Effector memory CD4-positive, alpha-beta T cell (primary cell): ENCODE measurements at places on chromosomes 6 and 20.

DNA sequence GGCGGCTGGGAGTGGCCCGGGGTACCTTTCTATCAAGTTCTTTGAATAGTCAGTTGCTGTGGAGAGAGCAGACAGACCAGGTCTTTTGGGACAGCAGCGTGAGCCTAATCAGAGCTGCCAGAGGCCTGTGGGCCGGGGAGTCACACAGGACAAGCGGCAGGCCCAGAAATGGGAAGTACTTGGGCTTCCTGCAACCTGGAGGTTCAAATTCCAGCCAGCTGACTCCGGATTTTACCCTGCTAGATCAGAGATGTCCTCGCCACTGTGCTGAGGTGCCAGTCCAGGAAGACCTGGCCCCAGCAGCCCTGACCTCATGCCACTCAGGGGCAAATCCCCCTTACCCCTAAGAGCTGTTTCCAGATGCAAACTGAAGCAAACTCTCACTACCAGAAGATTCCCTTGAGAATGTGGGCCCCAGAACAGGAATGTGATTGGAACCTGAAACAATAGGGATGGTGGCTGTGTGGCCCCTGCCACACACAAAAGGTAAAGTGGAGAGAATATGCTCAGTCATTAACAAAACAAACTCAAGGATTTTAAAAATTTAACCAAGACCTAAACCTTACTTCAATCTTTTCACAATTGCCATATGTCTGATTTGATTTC lies 9.7 kb downstream of the BEND3 start:
- DNase-seq = no peak

DNA sequence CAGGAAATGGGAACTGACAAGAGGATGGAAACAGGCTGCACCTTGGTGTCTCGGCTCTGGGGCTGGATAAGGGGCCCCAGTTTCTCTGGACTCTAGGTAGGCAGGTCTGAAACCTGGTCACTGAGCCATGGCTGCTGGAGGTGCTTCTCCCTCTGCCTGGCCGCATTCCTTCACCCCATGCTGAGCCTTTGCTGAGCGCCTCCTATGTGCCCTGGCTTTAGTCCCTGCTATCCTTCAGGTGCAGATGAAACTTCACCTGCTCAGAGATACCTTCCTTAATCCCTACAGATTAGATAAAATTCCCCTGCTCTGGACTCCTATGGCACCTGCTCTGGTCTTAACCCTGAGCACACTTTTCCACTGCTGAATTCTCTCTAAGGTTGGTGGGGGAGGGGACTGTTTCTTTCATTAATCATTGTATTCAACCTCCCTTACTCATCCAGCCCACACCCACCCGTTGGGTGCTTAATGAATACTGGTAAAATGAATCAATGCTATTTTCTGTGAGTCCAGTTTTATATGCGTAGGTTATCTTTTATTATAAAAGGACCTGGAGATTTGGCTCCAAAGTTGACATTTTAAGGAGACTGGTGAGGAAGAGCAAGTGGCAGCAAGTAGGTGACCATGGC lies 19.3 kb downstream of the MYLK4 start:
- no peak for DNase-seq

DNA sequence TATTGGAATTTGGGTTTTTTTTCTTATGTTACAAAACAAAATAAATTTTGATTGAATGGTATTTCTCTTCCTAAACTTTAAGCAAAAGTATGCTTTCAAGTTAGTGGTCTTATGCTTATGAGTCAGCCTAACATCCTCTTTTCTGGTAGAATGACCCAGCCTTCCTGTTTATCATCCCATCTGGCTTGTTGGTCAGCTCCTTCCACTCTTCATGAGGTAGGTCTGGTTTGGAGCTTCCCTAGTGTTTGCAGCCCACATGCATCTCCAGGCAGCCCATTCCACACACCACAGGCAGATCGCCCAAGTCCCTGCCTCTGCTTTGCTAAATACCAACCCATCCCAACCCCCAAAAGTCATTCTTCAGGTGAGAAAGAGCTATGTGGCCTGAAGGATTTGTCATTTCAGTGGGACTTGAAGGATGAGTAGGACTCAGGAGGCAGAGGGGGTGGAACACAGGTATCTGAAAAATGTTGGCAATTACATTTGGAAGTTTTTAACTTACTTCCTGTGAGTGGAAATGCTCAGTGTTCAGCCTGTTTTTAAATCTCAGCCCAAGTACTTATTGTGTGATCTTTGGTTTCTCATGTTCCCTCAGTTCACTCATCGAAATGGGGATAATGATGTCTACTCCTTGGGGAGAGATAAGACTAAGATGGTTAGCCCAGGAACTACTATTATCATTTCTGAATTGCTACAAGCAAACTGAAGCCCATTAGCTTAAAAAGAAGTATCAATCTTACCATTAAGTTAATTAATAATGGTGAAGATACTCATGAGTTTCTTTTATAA lies 294.0 kb downstream of the ADGB start:
- no peak for DNase-seq

GRCh38 chr20:52402950-52403349 lies 211.4 kb upstream of the ZFP64 start:
- DNase-seq = no peak

GRCh38 chr6:62614442-62614841 lies 328.4 kb upstream of the KHDRBS2 start:
- no peak for DNase-seq

GRCh38 chr6:1850840-1851157 lies 241.1 kb downstream of the FOXC1 start:
- DNase-seq = no peak

- no peak for DNase-seq
Measured at GRCh38 chr20:5746064-5746463, 4.1 kb upstream of the SHLD1 start.

DNA sequence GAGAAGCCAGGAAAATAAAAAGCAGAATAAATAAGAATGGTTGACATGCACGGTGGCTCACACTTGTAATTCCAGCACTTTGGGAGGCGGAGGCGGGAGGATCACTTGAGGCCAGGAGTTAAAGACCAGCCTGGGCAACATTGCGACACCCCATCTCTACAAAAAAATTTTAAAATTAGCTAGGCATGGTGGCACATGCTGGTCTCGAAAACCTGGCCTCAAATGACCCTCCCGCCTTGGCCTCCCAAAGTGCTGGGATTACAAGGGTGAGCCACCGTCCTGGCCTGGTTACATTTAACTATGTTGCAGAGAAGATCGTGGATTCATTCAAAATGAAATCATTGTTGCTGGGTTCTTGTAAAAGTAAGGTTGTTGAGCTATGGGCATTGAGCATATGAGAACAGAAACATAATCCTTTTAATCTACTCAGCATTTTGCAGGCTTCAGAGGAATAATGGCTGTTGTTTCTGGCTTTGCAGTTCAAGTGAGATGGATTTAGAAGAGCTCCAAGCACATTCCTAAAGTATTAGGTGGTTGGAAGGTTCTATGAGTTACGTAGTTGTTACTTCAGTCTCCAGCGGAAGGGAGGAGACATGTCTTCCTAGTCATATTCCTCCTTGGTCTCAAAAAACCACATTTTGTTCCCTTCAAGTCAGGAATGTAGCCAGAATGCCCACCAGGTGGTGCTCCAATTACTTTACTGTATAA lies 45.6 kb upstream of the RAB23 start:
- peak; percentile 15 for DNase-seq

GRCh38 chr6:46276576-46277142 lies 105.9 kb upstream of the ENPP5 start:
- no peak for DNase-seq

DNA sequence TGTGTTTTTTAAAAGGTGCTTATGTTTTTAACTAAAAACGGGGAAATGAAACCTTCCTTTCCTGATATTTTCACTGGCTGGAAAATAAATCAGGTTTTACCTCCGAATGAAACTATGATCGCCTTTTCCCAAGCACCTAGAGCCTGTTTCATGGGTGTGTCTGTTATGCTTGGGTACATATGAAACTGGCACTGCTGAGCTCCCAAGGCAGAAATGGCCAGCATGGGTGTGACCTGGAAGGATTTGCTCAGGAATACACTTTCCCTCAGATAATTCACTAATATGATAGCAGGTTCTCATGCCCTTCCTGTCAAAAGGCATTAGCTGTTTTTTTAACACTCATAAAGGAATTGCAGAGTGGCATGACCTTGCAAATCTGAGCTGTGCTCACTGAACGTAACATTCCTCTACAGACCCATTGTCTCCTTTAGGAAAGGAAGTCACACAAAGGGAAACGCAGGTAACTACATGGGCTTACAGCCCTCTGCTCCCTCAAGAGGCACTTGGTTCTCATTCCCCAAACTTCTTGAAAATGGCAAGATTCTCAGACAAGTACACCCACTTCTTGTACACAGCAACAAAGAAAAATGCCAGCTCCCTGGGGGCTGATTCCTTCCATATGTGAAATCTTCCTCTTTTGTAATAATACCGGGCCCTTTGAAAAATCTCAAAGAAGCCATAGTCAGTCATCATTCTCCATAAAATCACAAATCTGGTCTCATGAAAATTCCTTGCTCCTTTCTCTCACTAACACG lies 72.7 kb downstream of the METTL24 start:
- DNase-seq = no peak

DNA sequence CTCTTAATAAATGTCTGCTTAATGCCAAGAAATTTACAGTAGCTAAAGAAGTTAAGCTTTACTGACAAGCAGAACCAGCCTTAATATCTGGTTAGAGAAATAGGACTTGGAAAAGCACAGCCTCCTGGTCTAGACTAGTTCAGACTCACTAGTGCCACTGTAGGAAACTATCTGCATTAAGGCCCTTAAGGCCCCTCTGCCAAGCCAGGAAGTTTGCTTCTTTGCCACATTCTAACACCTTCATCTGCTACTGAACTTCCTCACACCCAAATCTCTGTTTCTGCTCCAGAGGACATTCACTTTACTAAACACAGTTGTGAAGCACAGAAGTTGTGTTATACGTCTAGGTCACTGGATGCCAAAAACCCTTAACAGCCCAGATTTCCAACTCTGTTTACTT lies 302.8 kb downstream of the BTBD9 start:
- no peak for DNase-seq

DNA sequence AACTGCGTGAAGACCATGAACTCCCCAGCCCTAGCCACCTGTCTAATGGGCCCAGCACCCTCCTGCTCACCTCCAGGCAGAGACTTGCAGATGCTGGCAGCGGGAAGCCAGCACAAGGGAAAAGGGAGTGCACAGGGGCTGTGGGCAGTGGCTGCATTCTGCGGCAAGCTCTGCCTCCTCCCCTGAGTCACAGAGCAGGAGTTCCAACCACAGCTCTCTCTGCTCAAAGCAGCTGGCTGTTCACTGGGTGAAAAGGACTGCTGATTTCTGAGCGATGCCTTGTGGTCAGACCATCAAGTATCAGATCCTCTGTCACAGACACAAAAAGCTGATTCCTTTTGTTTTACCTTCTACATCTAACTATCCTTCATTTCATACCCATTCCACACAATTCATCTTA lies 10.5 kb downstream of the NKX2-2 start:
- DNase-seq = no peak

DNA sequence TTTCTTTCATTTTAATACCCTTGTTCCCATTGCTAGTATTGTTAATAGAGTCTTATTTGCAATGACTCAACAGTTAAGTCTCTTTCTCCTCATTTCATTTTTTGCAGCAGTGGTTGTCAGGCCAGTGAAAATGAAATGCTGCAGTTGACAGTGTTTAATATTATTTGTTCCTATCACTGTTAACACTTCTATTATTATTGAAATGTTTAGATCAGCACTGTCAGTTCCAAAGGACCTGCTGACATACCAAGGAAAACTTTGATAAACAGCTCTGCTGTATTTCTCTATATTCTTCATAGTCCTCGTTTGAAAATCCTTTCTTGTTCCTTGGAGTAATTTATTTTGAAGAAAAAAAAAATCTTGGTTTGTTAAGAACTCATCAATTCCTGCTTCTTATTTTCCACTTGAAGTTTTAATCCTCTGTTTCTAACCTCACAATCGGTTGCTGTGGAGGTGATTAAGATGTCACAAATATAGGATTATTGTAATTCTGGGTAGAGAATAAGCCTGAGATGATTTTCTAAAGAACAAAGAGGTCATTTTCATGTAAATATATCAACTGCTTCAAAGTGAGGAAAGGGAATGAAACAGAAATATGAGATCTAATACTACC lies 1065.9 kb upstream of the CITED2 start:
- no peak for DNase-seq

GRCh38 chr6:90347411-90347851 lies 50.8 kb upstream of the BACH2 start:
- no peak for DNase-seq
